ENCODE measurements at places on chromosomes 3 and 15. TPM values are rescaled to one million over a fixed set of nuclear protein-coding genes. Genes with fewer than 3 reads are reported as not detected.

Gene KNG1
- total RNA-seq = not detected

- DNase-seq = peak; percentile 91
Observed at GRCh38 chr3:129314386-129315222, 35.9 kb downstream of the HMCES start.

DNA sequence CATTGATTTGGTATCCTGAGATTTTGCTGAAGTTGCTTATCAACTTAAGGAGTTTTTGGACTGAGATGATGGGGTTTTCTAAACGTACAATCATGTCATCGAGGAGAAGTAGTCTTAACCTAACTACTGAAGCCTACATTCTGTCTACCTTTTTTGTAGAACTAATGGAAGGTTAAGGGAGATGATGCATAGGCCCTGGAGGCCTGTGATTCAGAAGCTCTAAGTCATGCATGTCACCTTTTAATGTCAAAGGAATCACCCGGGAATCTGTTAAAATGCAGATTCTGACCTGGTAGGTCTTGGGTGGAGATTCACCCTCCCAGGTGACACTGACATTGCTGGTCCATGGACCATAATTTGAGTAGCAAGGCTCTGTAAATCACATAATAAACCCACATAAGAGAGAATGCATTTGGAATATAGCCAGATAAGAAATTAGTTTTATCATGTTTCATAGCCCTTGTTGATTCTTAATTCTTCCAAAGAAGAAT is 64.9 kb downstream of the GHSR start:
- no peak for DNase-seq

Gene CRTAP
- total RNA-seq = 50.8 TPM

- no peak for DNase-seq
Observed at GRCh38 chr15:90294601-90295269, 29.3 kb downstream of the NGRN start.

DNA sequence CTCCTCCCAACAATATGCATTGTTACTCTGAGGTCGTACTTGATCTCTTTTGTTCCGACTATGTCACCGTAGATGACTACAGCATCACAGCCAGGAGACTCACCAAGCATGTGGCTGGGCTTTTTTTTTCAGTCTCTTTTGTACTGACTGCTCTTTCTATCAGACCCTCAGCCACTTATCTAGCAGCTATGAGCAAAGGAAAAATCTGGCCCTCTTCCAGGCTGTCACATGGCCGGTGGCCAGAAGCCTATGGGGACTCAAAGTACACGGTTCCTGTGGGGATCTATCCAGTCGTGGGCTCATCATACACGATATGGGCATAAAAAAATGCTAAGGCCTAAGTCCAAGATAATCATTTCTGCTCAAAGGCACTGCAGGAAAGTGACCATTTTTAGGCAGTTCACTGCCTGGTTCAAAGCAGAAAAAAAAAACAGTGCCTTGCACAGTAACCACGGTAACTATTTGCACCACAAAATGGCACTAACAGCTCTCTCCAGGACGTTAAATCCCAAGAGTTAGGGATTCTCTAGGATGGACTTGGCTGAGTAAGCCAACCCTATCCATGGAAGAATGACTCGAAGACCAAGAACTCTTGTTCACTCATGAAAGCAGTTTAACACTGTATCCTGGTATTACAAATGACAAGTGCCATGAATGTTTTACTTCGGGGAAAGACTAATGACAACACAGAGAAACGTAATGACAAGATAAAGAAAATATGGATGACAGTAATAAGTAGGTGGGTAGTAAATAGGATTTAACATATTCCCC is 50.3 kb downstream of the SHQ1 start:
- peak; percentile 59 for DNase-seq

Gene ZNF717
- 21.5 TPM for total RNA-seq

GRCh38 chr3:42032693-42033349 is 58.3 kb upstream of the TRAK1 start:
- DNase-seq = peak; percentile 78

- DNase-seq = no peak
Observed at GRCh38 chr15:33722005-33722672, 246.2 kb upstream of the CHRM5 start.

- no peak for DNase-seq
Observed at GRCh38 chr3:30544812-30545211, 61.6 kb upstream of the TGFBR2 start.

GRCh38 chr15:89381888-89382686 is 47.5 kb upstream of the POLG start:
- DNase-seq = no peak

Gene PPP1R14D
- total RNA-seq = 99.2 TPM

Gene AMIGO3
- 2.4 TPM for total RNA-seq

GRCh38 chr15:80289528-80290495 is 37.8 kb upstream of the CTXND1 start:
- DNase-seq = no peak

DNA sequence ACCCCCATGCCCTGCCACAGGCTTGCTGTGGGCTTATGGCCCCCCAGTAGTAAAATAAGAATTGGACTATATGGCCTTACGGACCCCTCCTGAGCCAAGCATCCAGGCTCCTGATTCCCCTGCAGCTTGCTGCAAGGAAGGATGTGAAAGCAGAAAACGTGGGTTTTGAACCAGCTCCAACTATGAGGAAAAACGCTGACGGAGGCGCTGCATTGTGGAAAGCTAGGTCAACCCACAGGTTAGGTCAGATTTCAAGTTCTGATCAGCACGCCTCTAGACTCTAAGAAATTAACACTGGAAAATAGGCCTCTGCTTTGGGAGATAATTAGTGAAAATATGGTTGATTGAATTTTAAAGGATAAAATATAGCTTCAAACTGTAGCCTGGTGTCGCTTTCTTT is 195.4 kb upstream of the HES1 start:
- no peak for DNase-seq

- no peak for DNase-seq
Observed at GRCh38 chr3:171753665-171754408, 56.4 kb downstream of the PLD1 start.

DNA sequence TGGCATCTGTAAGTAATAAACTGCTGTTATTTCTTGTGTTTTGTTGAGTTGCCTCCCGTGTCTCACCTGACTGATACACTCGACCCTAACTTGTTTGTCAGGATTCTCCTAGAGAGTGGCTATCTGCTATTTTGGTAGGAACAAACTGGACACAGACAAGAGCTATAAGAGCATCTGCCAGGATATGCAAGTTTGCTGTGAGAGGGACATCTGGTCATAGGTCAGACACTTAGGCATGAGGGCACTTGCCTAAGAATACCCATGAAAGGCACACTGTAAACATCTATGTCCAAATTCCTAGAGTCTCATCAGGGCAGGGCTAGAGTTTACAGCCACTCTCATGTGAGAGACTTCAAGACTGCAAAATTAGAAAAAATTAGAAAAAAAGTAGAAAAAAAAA is 32.5 kb downstream of the NEDD4 start:
- no peak for DNase-seq

Gene ERC2
- not detected for total RNA-seq

DNA sequence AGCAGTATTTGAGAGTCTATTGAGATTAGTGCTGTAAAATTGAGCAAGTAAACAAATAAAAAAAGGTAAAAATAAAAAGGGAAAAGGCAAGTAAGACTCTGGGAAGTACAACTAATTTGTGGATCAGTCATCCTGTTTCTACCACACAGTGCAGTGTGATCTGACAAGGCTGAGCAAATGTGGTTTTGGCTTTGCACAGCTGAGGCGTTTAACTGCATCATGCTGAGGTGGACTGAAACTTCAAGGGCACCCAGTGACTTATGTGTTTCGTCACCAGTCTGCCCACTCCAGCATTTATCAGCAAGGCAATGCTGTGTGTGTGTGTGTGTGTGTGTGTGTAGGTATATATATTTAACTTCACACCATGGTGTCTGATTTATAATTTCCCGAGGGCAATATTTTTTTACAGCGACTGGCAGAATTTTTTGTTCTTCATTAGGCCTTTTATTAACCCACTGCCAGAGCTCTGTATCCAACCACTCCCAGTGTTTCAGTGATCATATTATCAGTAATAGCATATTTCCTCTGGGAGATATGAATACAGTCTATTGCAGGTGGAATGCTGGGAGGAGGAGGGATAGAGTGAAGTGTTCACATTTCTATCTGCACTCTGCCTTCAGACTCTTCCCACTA is 131.5 kb upstream of the SATB1 start:
- no peak for DNase-seq

Gene DUOXA1
- total RNA-seq = not detected

GRCh38 chr3:24020036-24020691 is 75.1 kb downstream of the NR1D2 start:
- DNase-seq = no peak

DNA sequence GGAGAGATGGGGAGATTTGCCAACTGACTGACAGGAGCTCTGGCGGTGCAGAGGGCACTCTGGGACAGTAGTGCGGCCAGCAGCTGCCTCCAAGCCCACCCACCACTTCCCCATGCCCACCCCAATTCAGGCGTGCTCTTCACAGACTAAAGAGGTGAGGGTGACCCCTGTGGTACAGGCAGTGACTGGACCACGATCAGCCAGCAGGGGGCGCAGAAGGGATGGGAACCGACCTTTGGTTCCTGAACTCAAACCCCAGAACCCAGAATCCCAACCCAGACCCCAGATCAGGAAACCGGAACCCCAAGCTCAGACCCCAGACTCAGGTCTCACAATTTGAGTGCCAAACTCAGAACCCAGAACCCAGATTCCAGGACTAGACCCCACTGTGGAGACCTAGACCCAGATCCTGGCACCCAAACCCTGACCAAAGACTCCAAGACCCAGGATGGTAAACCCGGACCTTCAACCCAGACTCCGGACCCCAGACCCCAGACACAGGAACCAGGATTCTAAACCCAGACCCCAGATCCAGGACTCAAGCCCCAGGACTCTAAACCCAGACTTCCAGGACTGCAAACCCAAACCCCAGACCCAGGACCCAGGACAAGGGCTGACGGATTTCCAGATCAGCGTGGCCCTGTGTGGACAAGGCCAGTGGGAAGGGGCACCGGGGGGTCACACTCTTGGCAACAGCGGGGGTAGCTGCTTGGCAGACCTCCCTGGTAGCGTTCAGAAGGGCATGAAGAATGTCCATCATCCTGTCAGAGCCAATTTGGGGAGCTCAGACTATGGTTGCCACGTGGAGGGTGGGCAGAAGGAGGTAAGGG is 3.7 kb upstream of the MYL3 start:
- peak; percentile 93 for DNase-seq

- no peak for DNase-seq
Observed at GRCh38 chr3:102143536-102143935, 291.3 kb upstream of the ZPLD1 start.

DNA sequence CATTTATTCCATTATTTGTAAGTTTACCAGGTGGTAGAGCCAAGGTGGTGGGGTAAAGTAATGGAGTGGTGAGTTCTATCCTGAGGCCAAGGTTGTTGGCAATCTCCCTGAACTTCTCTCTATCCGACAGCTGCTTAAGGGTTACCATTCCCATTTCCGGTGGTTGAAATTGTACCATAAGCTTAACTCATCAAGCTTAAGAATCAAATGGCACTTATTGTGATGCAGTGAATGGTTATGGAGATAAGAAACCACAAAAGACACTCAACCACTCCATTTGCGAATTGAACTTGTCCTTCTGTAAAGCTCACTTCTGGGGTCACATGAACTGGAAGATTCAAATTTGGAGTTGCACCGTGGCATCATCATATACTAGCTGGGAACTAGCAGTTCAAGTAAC is 287.4 kb upstream of the SLCO3A1 start:
- no peak for DNase-seq

GRCh38 chr3:127858937-127859336 is 36.6 kb upstream of the MGLL start:
- DNase-seq = no peak

DNA sequence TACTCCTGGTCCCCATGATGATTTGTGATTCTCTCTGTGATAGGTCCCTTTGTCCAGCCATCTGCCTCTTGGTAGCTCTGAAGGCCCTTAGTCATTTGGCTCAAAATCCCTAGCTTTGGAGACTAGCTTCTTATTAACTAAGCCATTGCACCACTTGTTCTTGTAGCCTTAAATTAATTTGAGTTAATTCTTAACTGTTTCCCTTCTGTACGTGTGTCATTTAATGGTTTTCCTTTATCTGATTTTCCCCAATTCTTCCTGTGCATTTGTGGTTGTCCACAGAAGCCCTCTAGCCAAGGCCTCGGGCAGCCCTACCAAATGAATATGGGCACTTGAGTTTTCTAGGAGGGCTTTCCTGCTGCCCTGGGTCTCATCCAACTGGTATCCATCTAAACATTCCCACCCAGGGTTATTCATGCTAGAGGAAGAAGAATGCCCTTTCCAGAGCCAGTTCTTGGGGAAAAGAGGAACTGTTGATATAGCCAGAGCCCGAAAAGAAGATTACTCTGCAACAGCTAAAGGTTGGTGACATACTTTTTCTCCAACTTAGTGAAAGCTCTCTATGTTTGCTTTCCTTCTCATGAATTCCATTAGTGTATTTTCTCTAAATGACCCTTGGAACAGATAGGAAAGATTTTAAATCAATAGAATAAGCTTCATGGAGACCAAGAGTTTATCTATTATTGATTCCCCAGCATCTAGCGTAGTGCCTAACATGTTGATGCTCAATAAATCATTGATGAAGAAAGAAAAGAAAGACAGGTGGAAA is 44.2 kb upstream of the ZBTB38 start:
- no peak for DNase-seq

GRCh38 chr3:139288266-139288821 is 55.5 kb upstream of the MRPS22 start:
- DNase-seq = no peak

Gene FILIP1L
- total RNA-seq = 5.3 TPM

DNA sequence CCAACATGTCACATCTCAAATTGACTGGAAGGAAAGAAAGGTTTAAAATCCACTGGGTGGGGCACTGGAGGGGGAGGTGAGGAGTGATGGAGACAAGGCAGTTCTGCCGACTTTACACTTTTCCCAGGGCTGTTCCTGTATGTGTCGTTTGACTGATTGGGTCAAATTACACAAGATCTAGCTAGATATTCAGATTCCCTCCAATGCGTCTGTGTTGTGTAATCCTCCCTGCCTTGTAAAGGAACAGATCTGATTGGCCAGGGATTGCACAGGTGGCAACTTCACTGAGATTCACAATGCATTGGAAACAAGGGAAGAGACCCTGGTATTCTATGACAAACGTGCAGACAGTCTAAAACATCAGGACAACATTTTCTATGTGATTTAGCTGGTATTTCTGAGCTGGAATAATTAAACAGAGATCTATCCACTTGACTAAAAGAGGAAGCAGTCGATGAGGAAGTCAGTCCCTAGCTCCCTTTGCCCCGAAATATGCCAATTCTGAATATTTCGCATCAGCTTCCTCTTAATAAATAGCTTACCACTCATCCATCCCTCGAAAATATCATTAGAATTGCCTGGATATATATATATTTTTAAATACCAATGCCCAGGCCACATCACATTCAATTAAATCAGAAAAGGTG is 312.9 kb downstream of the RORA start:
- no peak for DNase-seq

All from Peyer's patch (tissue), 4 donors.